ENCODE measurements at places on chromosomes 7 and 10. TPM values are rescaled to one million over a fixed set of nuclear protein-coding genes. Genes with fewer than 3 reads are reported as not detected.
A peak's percentile ranks its signal among the peaks of the same experiment; 100 is the strongest.

MSMB gene
- total RNA-seq, result not detected

TACR2 gene
- total RNA-seq, result not detected

TEX47 gene
- total RNA-seq, result not detected

ADCY1 gene
- 0.85 TPM for total RNA-seq

LIPF gene
- not detected for total RNA-seq

GRM8 gene
- not detected for total RNA-seq

DNA sequence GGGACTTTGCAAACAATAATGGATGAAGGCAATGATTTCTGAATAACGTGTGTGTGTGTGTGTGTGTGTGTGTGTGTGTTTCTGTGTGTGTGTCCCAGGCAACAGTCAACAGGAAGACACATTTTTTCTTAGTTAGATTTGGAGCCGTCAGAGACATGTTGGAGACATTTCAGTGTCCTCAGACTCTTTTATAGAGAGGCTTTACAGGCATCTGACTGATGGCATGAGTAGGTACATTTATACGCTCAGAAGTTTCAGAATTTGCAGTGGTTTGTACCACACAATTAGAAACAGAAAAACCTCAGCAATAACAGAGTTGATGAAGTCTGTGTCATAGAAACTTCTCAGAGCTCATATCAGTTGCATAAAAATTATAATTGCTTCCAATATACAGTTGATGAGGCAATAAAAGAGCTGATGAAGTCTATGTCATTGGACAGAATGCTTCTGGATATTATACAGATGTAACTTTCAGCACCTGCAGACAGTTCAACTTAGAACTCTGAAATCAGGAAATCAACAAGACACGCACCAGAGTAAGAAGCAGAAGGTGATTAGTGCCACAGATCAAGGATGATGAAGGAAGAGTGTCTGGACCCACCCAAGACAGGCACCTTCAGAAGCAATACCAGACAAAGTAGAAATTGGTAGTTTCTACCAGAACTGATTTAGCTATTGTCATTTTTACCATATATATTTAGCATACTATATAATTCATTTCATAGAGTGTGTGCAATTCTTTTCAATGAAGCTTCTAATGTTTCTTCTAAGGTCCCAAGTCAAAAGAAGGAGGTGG is 104.5 kb upstream of the LYZL1 start:
- no peaks in the 10 kb centered on the region for H3K4me1 ChIP-seq
- no peak overlapping the region for H3K4me3 ChIP-seq
- H3K36me3 ChIP-seq, result no peaks in the 10 kb centered on the region
- no peak overlapping the region for H3K27ac ChIP-seq
- no peaks in the 10 kb centered on the region for H3K27me3 ChIP-seq

DNA sequence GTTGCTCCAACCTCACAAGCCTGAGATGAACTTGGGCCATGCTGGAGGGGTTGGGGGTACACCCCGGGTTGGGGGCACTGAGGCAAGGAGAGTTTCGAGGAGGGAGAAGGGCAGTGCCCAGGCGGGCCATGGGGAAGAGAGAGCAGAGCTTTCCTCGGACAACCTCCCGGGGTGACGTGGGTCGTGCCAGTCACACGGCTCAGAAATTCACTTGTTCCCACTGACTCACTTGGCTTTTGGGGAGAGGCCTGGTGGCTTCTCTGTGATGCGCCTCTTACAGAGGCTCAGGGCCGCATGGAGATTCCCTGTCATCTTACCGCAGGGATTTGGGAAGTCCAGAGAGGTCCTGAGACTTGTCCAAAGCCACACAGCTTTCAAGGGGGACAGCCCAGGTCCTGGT is 2.9 kb downstream of the LAT2 start:
- no peaks in the 10 kb centered on the region for H3K27me3 ChIP-seq
- peaks cover 5% of the 10 kb centered on the region for H3K4me1 ChIP-seq
- no peaks in the 10 kb centered on the region for H3K36me3 ChIP-seq
- H3K4me3 ChIP-seq, result no peak overlapping the region
- DNase-seq, result no peak

- no peak for DNase-seq
- H3K4me1 ChIP-seq, result no peaks in the 10 kb centered on the region
- H3K36me3 ChIP-seq, result peaks cover 13% of the 10 kb centered on the region
- H3K4me3 ChIP-seq, result no peak overlapping the region
- no peaks in the 10 kb centered on the region for H3K27me3 ChIP-seq
These were observed 26.6 kb upstream of the DDC start for GRCh38 chr7:50591480-50592438.

- no peak for DNase-seq
- peaks cover 11% of the 10 kb centered on the region for H3K4me1 ChIP-seq
- H3K27me3 ChIP-seq, result no peaks in the 10 kb centered on the region
- H3K27ac ChIP-seq, result peak overlapping the region; percentile 83
- no peaks in the 10 kb centered on the region for H3K36me3 ChIP-seq
- no peak overlapping the region for H3K4me3 ChIP-seq
These were observed 33.5 kb upstream of the VPS41 start for GRCh38 chr7:38942431-38943051.

DNA sequence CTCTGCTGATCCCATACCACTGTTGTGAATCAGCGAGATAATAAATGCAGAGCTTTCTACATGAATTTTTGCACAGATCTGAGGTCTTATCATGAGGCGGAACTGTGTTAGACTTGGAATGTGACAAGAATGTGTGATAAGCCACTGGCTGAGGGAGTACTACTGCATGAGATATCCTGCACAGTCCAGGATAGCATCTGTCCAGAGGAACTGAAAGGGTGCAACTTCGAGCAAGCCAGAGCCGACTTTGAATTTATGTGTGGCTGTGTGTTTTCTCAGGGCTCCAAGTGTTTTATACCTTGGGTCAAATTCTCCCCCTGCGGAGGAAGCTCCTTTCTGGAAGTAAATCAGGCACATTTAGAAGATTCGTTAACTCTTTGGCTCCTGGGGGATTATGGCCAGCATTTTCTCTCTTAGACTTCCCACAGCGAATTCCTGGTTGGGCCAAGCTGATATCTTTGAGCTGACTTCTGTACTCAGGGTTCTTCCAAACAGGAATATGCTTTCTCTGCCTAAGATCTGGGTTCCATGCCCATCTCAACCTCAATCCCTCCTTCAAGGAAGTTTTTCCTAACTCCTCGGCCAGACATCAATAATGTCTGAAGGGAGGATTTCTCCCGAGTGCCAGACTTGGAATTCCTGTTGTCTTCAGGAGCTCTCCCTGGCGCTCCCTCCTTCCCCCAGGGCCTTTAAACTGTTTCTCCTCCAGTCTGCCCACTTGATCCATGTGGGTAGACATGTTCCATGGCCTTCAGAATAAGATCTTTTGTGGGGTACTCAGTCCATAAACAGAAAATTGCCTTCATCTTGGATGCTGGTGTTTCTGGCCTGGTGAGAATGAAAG is 2.5 kb upstream of the MEST start:
- no peak overlapping the region for H3K4me3 ChIP-seq
- H3K4me1 ChIP-seq, result peaks cover 20% of the 10 kb centered on the region
- H3K27ac ChIP-seq, result no peak overlapping the region
- no peaks in the 10 kb centered on the region for H3K27me3 ChIP-seq

- no peak for DNase-seq
- H3K27me3 ChIP-seq, result no peaks in the 10 kb centered on the region
- peaks cover 23% of the 10 kb centered on the region for H3K4me1 ChIP-seq
- H3K27ac ChIP-seq, result peak overlapping the region; percentile 67
- H3K36me3 ChIP-seq, result no peaks in the 10 kb centered on the region
- H3K4me3 ChIP-seq, result peak overlapping the region; percentile 46
These were observed 174.2 kb downstream of the KIAA1217 start for GRCh38 chr10:24382979-24383663.

DNA sequence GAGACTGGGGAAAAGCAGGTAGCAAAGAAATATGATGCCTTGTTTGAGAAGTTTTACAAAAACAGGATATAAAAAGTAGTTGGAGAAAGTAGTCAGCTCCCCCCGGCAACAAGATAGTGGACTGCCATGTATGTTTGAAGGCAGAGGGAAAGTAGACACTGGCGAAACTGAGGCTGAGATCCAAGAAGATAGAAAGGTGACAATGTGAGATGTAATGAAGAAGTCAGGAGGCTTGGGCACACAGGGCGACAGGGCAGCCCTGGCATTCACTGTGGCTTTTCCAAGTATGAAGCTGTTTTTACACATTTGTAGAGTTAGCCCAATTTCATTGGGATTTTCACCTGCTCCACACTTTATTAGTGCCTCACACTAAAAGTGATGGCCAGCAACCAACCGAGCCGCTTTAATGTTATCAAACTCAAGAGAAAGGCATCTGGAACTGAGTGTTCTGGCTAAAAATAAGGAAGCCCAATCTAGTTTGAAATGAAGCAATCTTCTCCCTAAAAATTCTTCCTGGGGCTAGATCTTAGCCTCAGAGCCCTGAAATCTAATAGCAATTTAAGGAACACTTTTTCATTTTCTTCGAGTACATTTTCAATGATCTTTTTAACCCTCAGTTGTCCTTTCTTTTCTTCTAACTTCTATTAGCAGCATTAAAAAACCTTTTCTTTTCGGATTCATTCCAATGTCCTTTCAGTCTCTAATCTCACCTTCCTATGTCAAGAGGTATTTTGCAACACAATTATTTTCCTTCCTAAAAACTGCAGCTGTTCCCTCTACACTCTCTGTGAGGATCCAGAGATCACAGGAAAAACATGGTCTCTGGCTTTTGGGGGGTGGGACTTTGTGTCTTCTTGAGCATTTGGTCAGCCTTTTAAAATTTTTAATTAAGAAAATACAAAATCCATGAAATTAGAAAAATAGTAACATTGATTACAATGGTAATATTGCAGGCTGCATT is 108.0 kb downstream of the RNLS start:
- no peaks in the 10 kb centered on the region for H3K36me3 ChIP-seq
- H3K4me3 ChIP-seq, result peak overlapping the region; percentile 45
- H3K27ac ChIP-seq, result peak overlapping the region; percentile 64
- no peak for DNase-seq

DNA sequence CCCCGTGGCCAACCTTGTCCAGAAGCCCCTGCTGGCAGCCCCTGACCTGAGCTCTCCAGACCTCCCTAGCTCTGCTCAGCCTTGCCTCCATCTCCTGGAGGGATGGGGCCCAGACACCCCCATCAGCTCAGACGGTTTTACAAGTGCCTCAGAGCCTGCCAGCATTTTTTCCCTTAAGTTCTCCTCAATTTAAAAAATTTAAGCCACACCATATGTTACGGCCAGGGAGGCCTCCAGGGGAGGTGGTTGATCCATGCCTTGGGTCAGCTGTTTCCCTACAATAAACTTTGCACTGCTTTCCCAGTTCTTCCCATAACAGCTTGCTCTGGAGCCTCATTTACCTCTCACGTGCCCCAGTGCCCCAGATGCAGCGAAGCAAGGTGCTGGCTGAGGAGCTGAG is 143.5 kb downstream of the RGS10 start:
- no peak overlapping the region for H3K4me3 ChIP-seq
- DNase-seq, result no peak
- H3K36me3 ChIP-seq, result peaks cover 5% of the 10 kb centered on the region
- H3K27ac ChIP-seq, result no peak overlapping the region
- no peaks in the 10 kb centered on the region for H3K27me3 ChIP-seq

DNA sequence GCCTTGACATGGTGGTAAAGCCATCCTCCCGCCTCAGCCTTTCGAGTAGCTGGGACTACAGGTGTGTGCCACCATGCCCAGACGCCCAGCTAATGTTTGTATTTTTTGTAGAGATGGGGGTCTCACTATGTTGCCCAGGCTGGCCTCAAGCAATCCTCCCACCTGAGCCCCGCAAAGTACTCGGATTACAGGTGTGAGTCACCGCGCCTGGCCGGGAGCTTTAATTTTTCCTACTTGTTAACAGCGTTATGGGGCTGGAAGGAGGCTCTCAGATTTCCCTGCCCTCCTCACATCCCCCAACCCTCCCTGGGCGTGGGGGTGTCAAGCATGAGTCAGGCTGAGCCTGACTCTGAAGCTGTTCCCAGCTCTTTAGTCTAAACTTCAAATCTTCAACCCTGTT is 8.3 kb downstream of the ALKBH4 start:
- H3K4me3 ChIP-seq, result no peak overlapping the region
- DNase-seq, result no peak
- H3K4me1 ChIP-seq, result no peaks in the 10 kb centered on the region
- no peaks in the 10 kb centered on the region for H3K27me3 ChIP-seq
- H3K27ac ChIP-seq, result no peak overlapping the region

- H3K27ac ChIP-seq, result no peak overlapping the region
- no peak for DNase-seq
- H3K4me1 ChIP-seq, result peaks cover 9% of the 10 kb centered on the region
- no peaks in the 10 kb centered on the region for H3K36me3 ChIP-seq
- peak overlapping the region; percentile 82 for H3K4me3 ChIP-seq
These were observed 651 bp downstream of the AFAP1L2 start for GRCh38 chr10:114403541-114404161.

DNA sequence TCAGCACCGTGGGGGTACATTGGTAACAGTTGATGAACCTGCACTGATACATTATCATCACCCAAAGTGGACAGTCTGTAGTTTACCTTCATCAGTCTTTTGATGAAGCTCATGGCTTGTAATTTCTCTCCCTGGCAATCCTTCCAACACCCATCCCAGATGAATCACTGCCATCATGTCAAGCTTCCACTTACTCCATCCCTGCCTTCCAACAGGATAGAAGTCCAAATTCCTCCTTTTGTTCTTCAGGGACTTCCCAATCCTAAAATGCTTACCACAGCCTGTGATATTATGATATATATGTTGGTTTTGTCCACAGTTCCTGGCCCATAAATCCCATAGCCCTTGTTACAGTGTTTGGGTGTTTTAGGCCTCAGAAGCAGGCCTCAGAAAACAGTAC is 16.1 kb downstream of the SNX10 start:
- no peak for DNase-seq
- no peaks in the 10 kb centered on the region for H3K36me3 ChIP-seq
- H3K4me3 ChIP-seq, result no peak overlapping the region

GRCh38 chr7:46549347-46549746 is 628.3 kb upstream of the IGFBP3 start:
- no peaks in the 10 kb centered on the region for H3K4me1 ChIP-seq
- no peak for DNase-seq
- H3K36me3 ChIP-seq, result no peaks in the 10 kb centered on the region
- no peak overlapping the region for H3K4me3 ChIP-seq

- H3K4me3 ChIP-seq, result no peak overlapping the region
- no peak for DNase-seq
- no peaks in the 10 kb centered on the region for H3K36me3 ChIP-seq
- H3K27ac ChIP-seq, result no peak overlapping the region
These were observed 43.7 kb upstream of the INSIG1 start for GRCh38 chr7:155254018-155254417.

GRCh38 chr10:11167233-11167966 is 149.7 kb downstream of the CELF2 start:
- DNase-seq, result no peak
- no peaks in the 10 kb centered on the region for H3K27me3 ChIP-seq
- peak overlapping the region; percentile 89 for H3K4me3 ChIP-seq
- no peak overlapping the region for H3K27ac ChIP-seq
- no peaks in the 10 kb centered on the region for H3K36me3 ChIP-seq

DNA sequence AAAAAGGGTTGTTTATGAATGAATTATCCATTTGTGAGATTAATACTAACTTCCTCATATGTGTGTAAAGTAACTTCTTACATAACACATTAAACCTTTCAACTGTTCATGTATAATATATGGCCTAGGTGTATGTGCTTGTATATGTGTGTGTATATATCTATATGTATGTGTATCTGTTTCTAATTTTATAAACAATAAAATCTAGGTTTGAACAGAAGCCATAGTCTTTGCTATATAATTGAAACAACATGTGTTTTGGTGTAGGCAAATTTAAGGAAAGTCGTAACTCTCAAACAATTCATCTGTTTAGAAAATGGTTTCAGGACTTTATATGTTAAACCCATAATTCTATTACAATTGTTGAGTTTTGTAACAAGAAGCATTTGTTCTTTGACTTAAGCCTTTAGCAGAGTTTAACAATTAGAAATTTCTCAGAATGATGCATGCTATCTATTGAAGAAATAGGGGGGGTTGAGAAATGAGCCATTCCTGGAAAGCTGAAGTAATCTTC is 103.3 kb downstream of the BBS9 start:
- DNase-seq, result no peak
- no peaks in the 10 kb centered on the region for H3K27me3 ChIP-seq
- no peak overlapping the region for H3K4me3 ChIP-seq
